Stimulated activated CD4-positive, alpha-beta T cell treated with anti-CD3 and anti-CD28 coated beads, Interleukin-12 subunit alpha, Interleukin-12 subunit beta, amount 100 ng/mL, for 24 hours (primary cell): ENCODE measurements at places on chromosomes 3 and 15.

- DNase-seq: no peak
These were observed 69.5 kb upstream of the ETV5 start for GRCh38 chr3:186178412-186178811.

- DNase-seq: no peak
These were observed 21.4 kb upstream of the POC1A start for GRCh38 chr3:52175416-52176179.

DNA sequence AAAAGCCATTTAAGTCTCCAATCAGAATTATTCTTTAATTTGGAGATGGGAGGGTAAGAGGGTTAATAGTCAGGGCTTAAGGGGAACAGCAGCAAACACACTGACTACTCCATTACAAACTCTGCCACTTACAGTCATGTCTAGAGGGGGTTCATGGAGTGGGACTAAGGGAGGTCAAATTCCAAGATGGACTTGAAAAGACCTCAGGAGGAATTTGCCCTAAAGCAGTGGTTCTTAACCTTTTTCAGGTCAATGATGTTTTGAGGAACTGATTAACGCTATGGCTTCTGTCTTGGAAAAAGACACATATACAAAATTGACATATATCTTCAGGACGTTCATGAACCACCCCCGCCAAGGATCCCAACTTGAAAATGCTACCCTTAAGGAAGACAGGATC, 13.9 kb downstream of the GOLIM4 start:
- no peak for DNase-seq

DNA sequence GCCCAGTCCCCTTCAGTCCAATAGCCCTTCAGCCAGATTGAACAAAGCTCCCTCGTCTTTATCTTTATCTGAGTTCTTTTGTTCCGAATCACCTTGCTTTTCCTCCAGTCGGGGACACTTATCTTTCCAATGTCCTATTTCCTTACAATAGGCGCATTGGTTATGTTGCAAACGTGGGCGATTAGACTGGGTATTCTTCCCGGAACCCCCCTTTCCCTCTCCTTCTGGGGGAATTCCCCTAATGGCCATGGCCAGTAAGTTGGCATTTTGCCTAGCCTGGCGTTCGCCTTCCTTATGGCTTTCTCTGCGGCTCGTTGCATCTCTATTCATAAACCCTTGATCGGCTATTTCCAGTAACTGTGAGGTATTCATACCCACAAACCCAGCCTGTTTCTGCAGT, 82.2 kb upstream of the VEPH1 start:
- no peak for DNase-seq

- no peak for DNase-seq
These were observed 497 bp upstream of the CLASP2 start for GRCh38 chr3:33718595-33718907.

GRCh38 chr3:126542340-126543241, 16.1 kb downstream of the C3orf22 start:
- DNase-seq: no peak

- no peak for DNase-seq
These were observed 105.4 kb upstream of the RPL32 start for GRCh38 chr3:12946649-12947316.

DNA sequence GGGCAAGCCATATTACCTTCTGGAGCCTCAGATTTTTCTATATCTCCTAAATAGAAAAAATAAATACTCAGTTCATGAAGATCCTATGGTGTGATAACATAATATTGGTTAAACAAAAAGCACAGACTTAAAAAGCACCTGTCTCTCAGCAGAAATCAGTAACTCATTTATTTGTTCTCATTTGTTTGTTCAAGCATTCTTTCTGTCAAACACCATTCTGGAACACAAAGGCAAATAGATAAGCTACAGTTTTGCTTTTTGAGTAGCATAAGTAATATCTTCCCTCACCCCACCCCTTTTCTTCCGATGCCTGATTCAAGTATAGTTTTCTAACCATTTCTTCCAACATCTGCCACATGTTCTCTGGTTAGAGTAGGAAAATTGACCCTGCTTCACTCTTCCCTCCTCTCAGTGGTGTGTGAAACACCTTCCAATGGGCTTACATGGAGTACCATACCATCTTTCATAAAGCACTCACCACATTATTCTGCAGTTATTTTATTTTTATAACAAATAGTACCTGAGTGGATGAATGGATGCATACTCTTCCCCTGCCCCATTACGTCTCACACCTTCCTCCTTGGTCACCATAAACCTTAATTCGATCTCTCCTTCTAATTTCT, 8.4 kb upstream of the IL1RAP start:
- no peak for DNase-seq

- DNase-seq: no peak
These were observed 45.7 kb downstream of the PRR23E start for GRCh38 chr3:127238602-127239001.

DNA sequence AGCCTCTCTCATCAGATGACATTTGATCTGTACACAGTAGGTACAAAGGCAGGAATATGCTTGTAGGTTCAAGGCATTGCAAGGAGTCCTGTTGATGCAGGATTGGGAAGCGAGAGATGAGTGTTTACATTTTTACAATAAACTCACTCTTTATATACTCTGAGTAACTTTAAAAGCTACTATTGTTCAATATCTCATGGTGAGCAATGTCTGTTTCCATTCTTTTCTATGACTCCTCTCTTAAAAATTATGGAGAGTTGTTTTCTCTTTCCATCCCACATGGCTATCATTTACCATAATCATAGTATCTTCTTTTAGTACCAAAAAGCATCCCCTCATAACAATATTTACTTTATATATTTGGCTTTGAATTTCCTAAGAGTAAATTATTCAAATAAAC, 314.0 kb upstream of the CDIN1 start:
- DNase-seq: no peak
